ENCODE measurements at places on chromosomes 7 and 10. TPM values are rescaled to one million over a fixed set of nuclear protein-coding genes. Genes with fewer than 3 reads are reported as not detected.

GRCh38 chr7:127912901-127913300 is 118.3 kb downstream of the LRRC4 start:
- H3K4me1 ChIP-seq = peaks cover 11% of the 10 kb centered on the region
- H3K27ac ChIP-seq = no peak overlapping the region
- H3K27me3 ChIP-seq = no peaks in the 10 kb centered on the region
- no peak overlapping the region for H3K4me3 ChIP-seq

- peaks cover under 1% of the 10 kb centered on the region for H3K36me3 ChIP-seq
- no peaks in the 10 kb centered on the region for H3K4me1 ChIP-seq
These were observed 381.2 kb upstream of the MGMT start for GRCh38 chr10:129085811-129086210.

- no peaks in the 10 kb centered on the region for H3K4me1 ChIP-seq
- no peak overlapping the region for H3K4me3 ChIP-seq
- no peak overlapping the region for H3K27ac ChIP-seq
- no peak for DNase-seq
- H3K36me3 ChIP-seq = no peaks in the 10 kb centered on the region
- H3K27me3 ChIP-seq = peaks cover 19% of the 10 kb centered on the region
These were observed 29.7 kb upstream of the GPAM start for GRCh38 chr10:112213098-112213823.

CACNB2 gene
- total RNA-seq = not detected

SPDYE16 gene
- total RNA-seq = 0.76 TPM

LRRN3 gene
- total RNA-seq = 4.6 TPM

- no peaks in the 10 kb centered on the region for H3K36me3 ChIP-seq
- H3K27me3 ChIP-seq = no peaks in the 10 kb centered on the region
- DNase-seq = no peak
- H3K4me3 ChIP-seq = no peak overlapping the region
- H3K4me1 ChIP-seq = no peaks in the 10 kb centered on the region
These were observed 199.0 kb downstream of the GPR37 start for GRCh38 chr7:124566583-124566982.

GRCh38 chr10:77637532-77638320 is at the start of gene KCNMA1:
Gene KCNMA1 (minus strand): TSS chr10:77637808.
- H3K27me3 ChIP-seq = peaks cover 62% of the 10 kb centered on the region
- no peaks in the 10 kb centered on the region for H3K36me3 ChIP-seq
- DNase-seq = no peak
- no peak within 1 kb of the TSS for H3K27ac ChIP-seq
- H3K4me1 ChIP-seq = peaks cover 3% of the 10 kb centered on the region

CTAGE4 gene
- 1.7 TPM for total RNA-seq
